ENCODE measurements at places on chromosomes 16 and 17.

GRCh38 chr16:6146874-6147425, 1049.4 kb upstream of the EEF2KMT start:
- DNase-seq, result no peak

- DNase-seq, result no peak
Measured at GRCh38 chr16:77250400-77250799, 51.2 kb downstream of the SYCE1L start.

DNA sequence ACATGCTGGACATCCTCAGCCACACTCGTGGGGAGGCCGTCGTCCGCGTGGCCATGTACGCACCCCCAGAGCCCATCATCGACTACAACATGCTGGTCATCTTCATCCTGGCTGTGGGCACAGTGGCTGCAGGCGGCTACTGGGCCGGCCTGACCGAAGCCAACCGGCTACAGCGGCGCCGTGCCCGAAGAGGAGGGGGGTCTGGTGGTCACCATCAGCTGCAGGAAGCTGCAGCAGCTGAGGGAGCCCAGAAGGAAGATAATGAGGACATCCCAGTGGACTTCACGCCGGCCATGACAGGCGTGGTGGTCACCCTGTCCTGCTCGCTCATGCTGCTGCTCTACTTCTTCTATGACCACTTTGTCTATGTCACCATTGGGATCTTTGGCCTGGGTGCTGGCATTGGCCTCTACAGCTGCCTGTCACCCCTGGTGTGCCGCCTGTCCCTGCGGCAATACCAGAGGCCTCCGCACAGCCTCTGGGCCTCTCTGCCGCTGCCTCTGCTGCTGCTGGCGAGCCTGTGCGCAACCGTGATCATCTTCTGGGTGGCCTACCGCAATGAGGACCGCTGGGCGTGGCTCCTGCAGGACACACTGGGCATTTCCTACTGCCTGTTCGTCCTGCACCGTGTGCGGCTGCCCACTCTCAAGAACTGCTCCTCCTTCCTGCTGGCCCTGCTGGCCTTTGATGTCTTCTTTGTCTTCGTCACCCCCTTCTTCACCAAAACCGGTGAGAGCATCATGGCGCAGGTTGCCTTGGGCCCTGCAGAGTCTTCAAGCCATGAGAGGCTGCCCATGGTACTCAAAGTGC, 900 bp downstream of the SPPL2C start:
- no peak for DNase-seq

DNA sequence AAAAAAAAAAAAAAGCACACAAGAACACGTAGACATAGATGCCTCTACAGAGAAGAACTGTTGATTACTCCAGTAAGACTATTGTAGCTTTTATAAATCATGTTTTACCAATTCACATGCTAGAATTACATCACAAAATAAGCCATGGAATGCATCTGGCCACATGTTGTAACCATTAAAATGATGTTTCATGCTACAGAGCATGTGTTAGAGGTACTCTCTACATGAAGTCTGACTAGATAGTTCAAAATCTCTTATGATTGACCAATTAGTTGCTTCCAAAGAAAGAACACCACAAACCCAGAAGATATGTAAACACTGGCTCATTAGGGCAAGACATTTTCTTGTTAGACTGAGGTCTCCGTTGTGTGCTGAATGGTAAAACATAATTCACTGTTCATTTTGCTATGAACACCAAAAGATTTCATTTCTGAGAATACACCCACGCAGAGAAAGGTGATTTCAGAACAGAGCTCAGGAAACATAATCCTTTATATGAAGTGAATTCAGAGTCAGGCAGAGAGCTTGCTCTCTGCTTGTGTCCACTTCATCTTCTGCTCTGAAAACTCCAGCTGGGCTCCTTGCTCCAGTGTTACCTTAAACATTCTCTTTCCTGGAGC, 411.4 kb upstream of the SOX9 start:
- no peak for DNase-seq

DNA sequence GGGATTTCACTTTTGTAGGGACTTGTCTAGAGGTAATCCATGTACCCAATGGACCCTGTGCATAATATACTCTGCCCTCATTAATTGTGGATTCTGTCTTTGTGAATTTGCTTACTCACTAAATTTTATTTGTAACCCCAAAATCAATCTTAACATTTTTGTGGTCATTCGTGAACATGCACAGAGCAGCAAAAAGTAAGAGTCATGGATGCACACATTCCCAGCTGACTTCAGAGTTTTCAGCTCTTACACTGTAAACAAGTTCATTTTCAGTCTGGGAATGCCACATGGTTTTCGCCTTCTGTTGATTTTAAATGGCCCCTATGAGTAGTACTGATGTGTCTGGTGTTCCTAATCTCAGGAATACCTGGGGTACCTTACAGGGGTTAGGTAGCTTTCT, 24.3 kb downstream of the TAC4 start:
- no peak for DNase-seq

DNA sequence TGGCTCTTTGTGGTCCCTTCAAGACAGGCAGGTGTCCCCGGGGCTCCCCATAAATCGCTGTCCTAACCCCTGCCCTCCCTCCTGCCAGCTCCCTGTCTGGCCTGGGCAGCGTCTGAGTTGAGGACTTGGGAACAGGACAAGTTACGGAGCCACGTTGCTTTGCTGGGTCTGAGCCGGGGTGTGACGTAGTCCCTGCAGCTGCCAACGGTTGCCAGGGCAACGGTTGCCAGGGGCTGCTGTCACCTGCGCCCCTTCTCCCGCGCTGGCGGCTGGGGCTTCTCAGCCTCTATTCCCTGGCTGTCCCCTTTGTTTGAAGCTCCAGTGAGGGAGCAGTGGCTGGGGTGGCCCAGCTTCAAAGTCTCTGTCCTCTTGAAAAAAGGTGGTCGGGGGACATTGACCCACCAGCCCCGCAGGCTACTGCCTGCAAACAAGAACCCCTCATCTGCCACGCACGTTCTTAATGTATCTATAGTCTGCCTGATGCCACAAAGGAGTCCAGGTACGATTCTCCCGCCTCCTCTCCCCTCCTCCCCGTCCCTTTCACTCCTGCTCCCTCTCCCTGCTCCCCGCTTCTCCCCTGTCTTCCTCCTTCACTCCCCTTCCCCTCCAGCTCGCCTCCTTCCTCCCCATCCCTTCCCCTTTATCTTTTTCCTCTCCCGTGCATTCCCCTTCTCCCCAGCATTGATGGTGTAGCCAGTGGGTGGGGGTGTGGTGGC, 10.9 kb downstream of the ADGRG1 start:
- DNase-seq, result peak; percentile 20

GRCh38 chr17:58331815-58332777, 3.5 kb upstream of the TSPOAP1 start:
- DNase-seq, result peak; percentile 73

DNA sequence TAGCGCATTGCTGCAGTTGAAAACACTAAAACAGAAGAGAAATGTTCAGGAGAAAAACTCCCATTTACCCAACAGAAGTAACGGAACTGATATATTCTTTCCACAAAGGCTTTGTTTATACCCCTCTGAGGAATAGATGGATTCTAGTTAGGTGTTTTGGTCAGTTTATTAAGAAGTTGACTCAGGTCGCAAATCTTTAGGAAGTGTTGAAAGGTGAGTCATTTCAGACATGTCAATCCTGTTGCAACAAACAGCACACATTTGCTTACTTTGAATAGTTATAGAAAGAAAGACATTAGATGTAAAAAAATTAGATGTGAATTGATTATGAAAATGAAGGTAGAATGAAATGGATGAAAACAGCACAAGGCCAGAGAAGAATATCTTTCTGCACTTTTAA, 941.0 kb downstream of the KCNJ2 start:
- DNase-seq, result no peak

- no peak for DNase-seq
Measured at GRCh38 chr16:61146429-61146828, 889.8 kb downstream of the CDH8 start.

DNA sequence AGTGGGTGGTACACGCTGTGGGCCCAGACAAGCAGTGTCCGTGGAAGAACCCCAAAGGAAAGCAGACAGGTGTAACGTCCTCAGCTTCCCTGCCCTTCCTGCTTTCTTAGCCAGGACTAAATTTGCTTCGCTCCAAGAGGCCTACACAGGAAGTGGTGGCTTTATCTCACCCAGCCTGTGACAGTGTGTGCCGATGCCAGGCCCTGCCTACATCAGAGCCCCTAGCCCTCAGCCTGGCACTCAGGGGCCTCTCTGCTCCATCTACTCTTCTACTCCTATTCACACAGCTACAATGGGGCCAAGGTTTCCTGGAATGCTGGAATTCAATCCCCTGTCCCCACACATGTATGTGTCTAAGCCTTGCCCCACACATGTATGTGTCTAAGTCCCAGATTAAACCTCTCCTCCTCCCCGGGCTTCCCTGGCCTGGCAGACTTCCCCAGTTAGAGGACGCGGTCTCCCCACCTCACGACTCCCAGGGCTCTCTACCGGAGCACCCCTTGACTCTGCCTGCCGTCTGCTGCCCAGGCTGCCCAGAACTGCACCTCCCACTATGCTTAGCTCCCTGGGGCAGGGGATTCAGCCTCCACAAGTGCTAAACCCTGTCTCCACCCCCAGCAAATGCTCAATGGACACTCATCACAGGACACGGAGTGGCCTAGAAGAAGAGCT, 8.2 kb downstream of the PGAP3 start:
- DNase-seq, result no peak

- no peak for DNase-seq
Measured at GRCh38 chr17:41642252-41643156, 18.1 kb upstream of the KRT17 start.
